AG04450 (cell line): ENCODE measurements at places on chromosomes 2 and 18.
A peak's percentile ranks its signal among the peaks of the same experiment; 100 is the strongest.

- DNase-seq: no peak
Observed at GRCh38 chr18:48656582-48656981, 117.8 kb downstream of the CTIF start.

DNA sequence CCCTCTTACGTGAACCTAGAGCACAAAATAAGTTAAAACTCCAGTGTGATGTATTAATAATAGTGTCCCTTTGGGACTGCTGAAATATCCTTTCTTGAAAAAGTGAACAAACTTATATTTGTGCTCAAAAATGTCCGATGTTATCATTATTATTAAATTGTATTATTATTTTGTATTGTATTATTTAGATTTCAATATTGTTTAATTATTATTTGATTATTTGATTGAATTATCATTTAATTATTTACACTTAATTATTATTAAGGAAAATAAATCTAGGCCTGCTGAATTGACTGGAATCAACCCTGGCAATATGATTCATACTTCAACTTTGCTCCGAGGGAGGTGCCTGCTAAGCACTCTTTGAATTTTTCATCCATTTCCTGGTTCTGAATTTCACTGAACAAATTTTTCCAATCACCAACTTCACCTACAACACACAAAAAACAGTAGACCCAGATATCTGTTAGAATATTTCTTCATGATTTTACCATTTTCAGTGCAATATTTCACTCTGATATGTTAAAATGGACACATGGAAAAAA is 10.9 kb upstream of the EIF2AK2 start:
- no peak for DNase-seq

DNA sequence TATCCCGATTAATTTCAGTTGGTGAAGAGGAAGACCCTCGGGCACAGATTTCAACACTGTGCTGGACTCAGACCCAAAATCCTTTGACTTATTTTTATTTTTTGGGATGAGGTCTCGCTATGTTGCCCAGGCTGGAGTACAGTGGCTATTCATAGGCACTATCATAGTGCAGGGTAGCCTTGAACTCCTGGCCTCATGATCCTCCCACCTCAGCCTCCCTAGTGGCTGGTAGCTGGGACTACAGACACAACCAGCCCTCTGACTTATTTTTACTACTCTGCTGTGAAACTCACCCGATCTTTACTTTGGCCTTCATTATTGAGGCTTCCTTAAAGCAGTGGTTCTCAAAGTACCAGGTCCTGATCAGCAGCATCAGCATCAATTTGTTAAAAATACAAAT is 18.2 kb upstream of the ADAM17 start:
- DNase-seq: no peak

GRCh38 chr2:226475650-226476049 is 324.0 kb downstream of the IRS1 start:
- peak; percentile 36 for DNase-seq

GRCh38 chr2:40317046-40317445 is 134.8 kb downstream of the SLC8A1 start:
- no peak for DNase-seq

DNA sequence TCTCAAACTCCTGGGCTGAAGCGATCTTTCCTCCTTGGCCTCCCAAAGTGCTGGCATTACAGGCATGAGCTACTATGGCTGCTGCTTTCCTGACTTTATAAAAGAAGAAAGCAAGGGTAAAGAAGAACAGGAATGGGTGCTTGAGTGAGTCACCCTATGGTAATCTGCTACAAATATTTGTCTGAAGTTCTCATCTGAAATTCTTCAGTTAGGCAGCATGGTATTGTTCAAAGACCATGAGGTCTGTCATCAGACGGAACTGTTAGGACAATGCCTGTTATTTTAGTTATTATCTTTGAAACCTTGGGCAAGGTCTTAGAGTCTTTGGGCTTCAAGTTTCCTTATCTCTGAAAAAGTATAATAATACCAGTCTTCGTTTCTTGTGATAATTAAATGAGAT is 695.8 kb downstream of the RNF144A start:
- DNase-seq: no peak

- DNase-seq: no peak
Observed at GRCh38 chr2:66448136-66448991, 13.4 kb downstream of the MEIS1 start.

- DNase-seq: peak; percentile 82
Observed at GRCh38 chr2:150681120-150681804, 193.8 kb upstream of the RND3 start.

DNA sequence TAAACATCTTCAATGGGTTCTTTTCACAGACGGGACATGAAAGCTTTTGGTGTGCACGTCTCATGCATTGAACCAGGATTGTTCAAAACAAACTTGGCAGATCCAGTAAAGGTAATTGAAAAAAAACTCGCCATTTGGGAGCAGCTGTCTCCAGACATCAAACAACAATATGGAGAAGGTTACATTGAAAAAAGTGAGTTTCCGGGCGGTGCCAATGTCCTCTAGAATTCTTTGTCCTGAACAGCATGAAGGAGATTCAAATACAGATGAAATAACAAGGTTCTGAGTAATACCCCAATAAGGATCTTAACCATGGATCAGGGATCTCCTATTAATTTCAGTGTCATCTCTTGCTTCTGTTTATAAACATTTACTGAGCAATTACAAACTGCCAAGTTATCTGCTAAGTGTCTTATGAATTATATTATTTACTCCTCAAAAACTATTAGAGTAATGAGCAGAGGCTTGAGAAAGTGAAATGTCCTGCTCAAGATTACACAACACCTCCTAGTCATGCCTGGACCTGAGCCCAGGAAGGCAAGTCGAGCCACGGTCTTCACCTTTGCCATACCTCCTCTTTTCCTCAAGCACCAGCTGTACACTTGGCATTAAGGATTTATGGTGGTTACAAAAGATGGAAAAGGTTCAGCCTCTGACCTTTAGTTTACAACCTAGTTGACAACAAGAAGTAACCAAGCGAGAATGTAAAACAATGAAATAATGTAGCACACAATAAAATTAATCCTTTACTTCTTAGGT is 22.6 kb downstream of the DHRS9 start:
- no peak for DNase-seq

GRCh38 chr2:43725711-43726246 is 48.1 kb upstream of the DYNC2LI1 start:
- DNase-seq: no peak

DNA sequence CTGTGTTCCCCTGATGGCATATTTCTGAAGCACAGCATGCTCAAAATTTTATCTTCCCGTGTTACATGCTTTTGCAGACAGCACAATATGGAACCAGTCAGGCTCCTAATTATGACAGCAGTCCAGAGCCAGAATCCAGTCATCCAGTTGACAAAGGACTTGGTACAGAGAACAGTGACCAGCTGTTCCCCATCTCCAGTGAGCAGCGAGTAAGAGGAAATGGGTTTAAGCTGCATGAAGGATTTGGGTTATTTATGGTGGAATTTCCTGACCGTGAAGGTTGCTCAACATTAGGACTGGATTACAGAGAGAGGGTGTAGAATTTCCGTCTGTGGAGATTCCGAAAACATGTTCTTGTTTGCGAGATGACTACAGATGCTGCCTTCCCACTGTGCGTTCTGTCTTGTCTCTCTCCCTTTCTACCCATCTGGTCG is 24.4 kb downstream of the SGPP2 start:
- DNase-seq: peak; percentile 51

GRCh38 chr2:37602040-37602439 is 69.4 kb downstream of the CDC42EP3 start:
- no peak for DNase-seq

DNA sequence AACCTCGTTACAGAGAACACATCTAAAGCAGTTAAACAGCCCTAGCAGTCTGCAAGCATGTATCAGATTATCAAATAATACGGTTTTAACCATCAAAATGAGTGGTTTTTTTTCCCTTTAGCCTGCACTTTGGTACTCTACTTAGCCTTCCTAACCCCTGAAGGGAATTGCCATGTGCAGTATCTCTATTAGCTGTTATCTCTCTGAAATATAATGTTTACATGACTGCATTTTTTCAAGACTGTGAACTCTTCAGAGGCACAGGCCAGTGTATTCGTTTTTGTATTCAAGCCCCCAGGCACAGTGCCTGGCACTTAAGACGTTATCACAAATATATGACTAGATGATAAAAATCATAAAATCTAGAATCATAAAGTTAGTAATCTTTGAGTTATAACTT is 509.5 kb downstream of the PARD3B start:
- DNase-seq: no peak

DNA sequence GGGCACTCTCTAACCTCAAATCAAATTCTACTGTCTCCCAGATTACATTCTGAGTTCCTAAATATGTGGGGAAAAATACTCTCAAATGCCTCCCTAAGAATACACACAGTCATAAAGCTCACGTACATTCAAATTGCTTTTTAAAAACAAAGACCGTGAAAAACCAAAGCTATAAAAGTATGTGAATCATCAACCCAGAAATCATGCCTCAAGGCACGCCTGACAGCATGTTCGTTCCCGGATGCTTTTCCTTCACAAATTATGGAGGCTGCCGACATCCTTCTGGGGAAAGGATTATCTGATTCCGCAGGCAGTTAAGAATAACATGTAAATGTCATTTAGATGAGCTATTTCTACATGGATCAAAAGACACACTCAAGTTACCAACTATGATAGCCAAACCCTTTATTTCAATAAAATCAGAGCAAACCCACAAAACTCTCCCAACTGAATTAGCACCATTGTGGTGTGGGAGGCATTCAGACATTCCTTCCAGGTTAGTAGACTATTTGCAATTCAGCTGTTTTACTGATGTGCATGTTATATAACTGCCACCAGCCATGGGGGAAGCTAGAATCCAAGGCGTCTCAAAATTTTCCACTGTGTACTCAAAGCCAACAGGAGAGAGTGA is 398.2 kb upstream of the TRIB2 start:
- DNase-seq: no peak

DNA sequence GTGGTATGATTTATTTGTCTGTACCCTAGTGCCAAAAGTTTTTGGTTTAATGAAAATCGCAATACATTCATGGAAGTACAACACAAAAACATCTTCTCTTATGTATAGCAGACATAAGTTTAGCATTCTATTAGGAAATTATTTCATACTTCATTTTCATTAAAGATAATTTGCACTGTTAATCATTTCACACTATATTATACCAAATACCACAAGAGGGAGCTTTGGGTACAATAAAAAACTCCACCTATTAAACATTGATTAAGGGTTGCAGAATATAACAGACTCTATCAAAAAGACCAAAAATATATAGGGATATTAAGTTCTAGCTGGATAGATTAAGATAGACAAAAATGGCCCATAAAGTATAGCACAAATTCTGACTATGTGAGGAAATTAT is 79.0 kb downstream of the SLC66A3 start:
- no peak for DNase-seq

DNA sequence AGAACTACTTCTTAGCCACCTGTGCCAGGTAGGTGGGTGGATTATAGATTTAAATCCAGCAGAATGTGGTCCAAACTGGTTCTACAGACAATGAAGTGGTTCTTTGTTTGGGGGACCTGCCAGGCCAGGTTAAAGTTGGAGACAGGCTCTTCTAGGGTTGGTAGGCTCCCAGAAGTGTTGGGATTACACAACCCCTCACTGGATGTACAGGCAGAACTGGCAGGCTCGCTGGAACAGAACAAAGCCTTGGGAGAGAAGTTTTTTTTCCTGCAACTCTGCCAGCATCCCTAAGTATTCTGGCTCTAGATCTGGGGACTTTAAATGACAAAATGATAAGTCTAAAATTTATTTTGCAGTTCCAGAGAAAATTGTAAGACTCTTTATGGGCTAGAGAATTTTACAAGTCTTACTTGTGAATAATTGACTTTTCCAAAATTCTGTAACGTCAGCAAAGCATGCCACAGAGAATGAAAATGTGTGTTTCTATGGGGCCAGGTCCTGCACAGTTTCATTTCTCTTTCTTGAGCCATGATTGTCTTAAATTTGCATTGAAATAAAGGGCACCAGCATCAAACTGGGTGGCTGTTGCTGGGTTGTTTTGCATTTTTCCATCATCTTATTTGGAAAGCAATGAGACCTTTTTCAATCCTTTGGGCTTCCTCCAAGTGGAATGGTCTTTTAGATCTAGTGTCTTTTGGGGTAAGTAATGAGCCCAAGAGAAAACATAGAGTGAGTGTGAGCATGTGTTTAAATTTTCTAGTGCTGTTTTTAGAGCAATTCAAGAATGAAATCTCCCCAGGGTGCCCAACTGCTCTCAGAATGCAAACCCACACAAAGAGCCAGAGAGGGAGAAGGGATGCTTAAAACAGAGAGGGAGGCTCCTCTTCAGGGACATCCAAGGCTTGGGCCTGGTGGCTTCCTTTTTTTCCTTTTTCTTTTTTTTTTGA is 32.4 kb upstream of the ATL2 start:
- DNase-seq: no peak

DNA sequence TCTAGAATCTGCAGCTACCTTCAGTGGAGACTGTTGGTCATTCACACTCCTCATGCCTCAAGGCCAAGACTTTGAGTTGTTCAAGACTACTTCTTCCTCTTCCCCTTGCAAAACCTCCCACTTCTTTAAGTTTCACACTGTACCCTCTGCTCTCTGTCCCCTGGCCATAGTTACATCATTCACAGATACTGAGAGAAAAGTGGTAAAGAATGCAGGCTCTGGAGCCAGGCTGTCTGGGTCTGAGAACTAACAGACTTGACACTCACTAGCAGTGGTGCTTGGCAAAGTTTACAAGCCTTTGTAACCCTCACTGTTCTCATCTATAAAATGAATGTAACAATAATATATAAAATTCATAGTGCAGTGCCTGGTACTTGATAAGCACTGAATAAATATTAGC is 61.8 kb downstream of the CDH20 start:
- DNase-seq: no peak

DNA sequence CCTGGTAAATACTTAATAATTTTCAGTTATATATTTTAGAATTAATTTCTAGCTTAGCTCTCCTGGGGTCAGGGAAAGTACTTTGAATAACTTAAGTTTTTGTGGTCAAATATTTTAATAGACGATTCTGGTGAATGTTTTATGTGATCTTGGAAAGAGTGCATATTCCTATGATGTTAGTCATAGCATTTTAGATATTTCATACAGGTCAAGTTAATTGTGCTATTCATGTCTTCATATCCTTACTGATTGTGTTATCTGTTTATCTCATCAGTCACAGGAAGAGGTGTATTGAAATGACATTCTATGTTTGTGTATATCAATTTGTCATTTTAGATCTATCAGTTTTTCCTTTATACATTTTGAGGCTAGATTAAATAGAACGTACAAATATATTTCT is 576.2 kb downstream of the CPS1 start:
- DNase-seq: no peak

GRCh38 chr2:169464882-169465281 is 14.4 kb upstream of the BBS5 start:
- DNase-seq: no peak

DNA sequence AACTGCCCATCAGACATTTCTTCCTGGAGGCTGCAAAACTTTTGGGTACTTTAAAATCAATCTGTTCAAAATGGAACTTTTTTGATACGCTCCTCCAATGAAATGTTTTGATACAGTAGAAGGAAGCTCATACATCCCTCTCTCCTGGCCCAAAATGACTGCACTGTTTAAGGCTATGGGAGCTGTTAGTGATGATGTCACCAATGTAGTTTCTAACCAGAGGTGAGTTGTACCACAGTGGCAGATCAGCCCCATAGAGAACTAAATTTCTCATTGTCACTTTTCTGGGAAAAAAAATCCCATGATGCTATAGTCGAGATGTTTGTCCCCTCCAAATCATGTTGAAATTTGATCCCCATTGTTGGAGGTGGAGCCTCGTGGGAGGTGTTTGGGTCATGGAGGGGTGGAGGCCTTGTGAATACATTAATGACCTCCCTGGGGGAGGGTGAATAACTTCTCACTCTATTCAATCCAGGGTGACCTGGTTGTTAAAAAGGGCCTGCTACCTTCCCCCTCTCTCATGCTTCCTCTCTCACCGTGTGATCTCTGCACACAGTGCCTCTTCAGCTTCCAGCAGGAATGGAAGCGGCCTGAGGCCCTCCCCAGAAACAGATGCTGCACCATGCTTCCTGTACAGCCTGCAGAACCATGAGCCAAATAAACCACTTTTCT is 117.4 kb upstream of the NPAS2 start:
- DNase-seq: no peak
